ENCODE measurements at places on chromosomes 13 and 19.

DNA sequence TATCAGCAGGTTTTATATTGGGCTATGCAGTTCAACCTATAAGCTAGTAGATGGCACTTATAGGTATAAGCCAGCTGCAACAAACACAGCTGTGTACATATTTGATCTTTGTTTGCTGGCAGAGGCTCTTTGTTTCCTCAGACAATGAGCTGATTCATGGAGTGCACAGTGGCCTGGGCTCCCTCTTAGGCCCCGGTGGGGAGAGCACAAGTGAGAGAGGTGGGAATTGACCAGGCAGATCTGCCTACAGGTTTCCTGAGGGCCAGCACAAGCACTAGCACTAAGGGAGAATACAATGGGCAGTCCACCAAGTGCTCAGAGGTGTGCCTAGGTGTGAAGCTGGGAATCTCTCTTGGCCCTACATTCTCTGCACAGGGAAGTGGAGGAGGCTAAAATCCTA, 1390.7 kb downstream of the SLITRK5 start:
- no peak for DNase-seq

DNA sequence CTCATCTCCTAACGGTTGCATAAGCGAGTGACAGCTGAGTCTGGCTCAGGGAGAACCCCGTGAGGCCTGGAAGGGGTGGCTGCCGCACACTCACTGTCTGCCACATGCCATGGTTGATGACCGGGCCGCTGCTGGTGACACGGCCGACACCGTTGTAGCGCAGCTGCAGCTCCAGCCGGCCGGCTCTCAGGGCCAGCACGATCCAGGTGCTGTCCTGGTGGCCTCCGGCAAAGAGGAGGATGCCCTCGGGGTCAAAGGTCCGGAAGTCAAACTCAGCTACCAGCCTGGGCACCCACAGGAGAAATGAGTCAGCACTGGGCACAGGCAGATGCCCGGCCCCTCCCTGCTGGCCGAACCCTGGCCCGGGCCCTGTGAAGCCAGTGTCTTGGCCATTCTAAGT, 31.7 kb downstream of the GAS6 start:
- no peak for DNase-seq

DNA sequence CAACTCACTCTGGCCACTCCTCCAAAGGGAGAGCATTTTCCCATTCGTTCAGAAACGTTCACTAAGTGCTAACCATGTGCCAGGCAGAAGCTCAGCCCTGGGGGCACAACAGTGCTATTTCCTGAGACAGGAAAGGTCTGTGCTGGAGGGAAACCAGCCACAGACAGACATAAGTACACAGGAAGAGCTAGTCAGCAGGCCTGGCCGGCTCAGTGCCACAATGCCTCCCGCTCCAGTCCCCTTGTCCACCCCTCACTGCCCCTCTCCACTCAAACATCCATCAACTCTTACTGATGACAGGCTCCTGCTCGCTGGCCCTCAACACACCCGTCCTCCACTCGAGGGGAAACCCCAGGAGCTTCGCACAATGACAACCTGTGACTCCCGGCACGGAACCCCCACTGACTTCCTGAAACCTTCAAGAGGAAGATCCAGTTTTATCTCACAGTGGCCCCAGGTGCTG, 11.3 kb upstream of the PLA2G4C start:
- DNase-seq = no peak

- no peak for DNase-seq
Observed at GRCh38 chr19:30254789-30255188, 117.4 kb upstream of the ZNF536 start.

GRCh38 chr19:41844601-41845000, at the start of gene LYPD4:
LYPD4 (minus strand) TSS chr19:41844683; CDS start chr19:41839285, 5,398 bp downstream.
- no peak for DNase-seq

DNA sequence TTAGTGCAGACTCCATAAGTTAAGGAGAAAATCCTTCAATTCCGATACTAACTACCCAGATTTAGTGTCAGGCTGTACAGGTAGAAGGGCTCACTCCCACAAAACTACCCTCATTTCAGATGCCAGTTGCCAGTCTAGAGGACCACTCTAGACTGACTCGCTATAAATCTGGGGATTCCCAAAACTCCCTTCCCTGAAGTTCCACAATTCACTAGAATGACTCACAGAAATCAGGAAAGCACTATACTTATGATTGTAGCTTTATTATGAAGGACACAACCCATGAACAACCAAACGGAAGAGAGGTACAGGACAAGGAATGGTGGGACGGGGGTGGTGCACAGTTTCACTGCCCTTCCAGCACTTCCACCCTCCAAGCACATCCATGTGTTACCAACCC, 321.2 kb downstream of the DIAPH3 start:
- no peak for DNase-seq

DNA sequence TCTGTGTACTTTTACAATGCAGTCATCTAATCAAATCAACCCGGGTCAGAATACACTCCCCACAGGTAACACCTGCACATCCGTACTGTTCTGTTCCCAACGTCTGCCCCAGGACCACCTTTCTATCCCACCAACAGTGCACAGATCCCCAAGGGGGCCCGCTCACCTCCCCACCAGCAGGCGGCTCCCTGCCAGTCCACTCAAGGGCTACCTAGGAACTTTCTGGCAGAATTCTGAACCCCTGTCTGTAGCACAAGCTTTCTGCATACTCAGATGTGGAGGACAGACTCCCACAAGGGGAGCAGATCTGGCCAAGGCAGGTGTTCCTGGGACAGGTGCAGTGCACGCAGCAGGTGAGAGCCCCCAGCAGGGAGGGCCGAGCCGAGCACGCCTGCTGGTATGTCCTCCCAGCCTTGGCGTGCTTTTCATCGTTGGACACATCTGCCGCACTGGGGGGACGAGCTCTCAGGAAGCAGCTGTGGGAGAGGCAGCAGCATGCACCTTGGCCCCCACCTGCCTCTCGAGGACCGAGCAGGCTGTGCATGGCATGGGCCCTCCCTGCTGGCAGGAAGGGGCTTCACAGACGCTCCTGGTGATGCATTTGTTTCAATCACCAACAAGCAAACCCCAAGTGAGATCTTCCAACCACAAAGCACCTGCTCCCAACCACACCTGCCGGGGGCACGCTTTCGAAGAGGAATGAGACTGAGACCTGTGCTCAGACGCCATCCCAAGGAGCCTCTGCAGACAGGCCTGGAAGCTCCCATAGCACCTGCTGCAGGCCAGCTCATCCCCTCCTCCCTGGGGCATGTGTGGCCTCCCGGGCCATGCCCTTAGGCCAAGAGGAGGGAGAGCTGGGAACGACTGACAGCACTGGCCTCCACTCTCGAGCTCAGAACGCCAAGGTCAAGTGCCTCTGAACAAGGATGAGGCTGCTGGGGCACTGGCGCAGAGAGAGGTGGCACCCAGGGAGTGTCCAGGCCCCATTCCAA, 35.9 kb downstream of the RAB20 start:
- DNase-seq = no peak

DNA sequence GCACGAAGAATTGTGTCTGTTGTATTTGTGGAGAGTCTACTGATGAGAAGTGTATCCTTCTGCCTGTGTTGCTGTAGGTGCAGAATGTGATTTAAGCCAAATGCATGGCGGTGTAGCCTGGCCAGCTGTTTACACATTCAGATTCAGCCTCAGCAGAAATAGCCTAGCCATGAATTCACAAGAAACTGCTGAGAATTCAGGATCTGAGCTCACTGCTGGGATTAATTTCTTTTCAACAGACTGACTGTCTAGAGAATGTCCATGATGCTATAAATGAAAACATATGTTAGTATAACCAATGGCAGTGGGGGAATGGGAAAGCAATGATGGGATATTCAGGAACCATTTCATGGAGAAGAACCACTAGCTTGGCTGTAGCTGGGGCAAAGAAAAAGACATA, 77.4 kb upstream of the RNF113B start:
- peak; percentile 95 for DNase-seq

- DNase-seq = no peak
Observed at GRCh38 chr19:10001899-10002298, 8.4 kb downstream of the COL5A3 start.

DNA sequence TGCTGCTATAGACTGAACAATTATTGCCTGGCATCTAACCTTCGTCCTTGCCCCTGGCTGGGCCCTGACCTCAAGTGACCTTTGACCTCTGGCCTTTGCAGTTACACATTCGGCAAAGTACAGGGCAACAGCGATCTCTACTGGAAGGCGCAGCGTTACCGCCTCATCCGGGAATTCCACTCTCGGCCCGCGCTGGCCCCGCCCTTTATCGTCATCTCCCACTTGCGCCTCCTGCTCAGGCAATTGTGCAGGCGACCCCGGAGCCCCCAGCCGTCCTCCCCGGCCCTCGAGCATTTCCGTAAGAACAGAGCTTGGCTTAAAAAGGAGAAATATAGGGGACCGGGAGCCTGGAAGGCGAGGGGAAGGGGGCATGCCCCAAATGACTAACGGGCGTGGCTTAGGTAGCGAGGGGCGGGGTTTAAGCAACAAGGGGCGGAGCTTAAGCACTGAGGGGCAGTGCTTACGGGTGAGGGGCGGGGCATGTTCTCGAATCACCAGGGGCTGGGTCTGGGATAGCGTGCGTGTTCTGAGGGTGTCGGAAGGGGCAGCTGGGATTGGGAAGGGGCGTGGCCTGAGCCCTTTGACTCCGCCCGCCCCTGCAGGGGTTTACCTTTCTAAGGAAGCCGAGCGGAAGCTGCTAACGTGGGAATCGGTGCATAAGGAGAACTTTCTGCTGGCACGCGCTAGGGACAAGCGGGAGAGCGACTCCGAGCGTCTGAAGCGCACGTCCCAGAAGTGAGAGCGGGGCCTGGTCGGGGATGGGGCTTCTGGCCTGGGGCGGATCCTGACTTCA, 52.7 kb downstream of the TRPM4 start:
- peak; percentile 49 for DNase-seq

- DNase-seq = no peak
Observed at GRCh38 chr19:58511353-58512208, at the start of gene SLC27A5. SLC27A5 (minus strand) TSS chr19:58511992; CDS start chr19:58511955, 37 bp downstream.

DNA sequence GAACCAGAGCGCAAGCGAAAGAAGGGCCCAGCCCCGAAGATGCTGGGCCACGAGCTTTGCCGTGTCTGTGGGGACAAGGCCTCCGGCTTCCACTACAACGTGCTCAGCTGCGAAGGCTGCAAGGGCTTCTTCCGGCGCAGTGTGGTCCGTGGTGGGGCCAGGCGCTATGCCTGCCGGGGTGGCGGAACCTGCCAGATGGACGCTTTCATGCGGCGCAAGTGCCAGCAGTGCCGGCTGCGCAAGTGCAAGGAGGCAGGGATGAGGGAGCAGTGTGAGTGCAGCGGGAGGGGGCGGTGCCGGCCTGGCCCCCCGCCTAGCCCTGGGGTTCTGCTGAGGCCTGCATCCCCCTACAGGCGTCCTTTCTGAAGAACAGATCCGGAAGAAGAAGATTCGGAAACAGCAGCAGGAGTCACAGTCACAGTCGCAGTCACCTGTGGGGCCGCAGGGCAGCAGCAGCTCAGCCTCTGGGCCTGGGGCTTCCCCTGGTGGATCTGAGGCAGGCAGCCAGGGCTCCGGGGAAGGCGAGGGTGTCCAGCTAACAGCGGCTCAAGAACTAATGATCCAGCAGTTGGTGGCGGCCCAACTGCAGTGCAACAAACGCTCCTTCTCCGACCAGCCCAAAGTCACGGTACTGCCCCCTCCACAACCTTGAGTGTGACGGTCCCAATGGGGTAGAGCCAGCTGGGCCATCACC, 2.1 kb downstream of the NR1H2 start:
- no peak for DNase-seq

- no peak for DNase-seq
Observed at GRCh38 chr13:27663947-27664346, 42.3 kb downstream of the POLR1D start.

DNA sequence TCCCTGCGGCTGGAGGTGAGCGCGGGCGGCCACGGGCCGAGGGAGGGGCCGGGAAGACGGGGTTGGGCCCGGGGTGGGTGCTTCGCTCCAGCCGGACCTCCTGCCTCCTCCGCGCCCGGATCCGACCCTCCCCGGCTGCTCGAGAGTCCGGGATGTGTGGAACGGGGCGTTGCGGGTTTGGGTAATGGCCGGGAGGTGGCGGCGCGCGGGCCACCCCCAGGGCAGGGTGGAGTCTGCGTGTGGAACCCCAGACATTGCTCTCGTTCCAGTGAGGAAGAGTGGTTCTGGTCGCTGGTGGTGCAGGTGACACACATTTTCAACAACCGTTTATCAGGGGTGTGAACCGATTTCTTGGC, 38.8 kb downstream of the ARHGEF7 start:
- DNase-seq = peak; percentile 32

GRCh38 chr19:4991996-4992698, 23.2 kb downstream of the KDM4B start:
- no peak for DNase-seq

DNA sequence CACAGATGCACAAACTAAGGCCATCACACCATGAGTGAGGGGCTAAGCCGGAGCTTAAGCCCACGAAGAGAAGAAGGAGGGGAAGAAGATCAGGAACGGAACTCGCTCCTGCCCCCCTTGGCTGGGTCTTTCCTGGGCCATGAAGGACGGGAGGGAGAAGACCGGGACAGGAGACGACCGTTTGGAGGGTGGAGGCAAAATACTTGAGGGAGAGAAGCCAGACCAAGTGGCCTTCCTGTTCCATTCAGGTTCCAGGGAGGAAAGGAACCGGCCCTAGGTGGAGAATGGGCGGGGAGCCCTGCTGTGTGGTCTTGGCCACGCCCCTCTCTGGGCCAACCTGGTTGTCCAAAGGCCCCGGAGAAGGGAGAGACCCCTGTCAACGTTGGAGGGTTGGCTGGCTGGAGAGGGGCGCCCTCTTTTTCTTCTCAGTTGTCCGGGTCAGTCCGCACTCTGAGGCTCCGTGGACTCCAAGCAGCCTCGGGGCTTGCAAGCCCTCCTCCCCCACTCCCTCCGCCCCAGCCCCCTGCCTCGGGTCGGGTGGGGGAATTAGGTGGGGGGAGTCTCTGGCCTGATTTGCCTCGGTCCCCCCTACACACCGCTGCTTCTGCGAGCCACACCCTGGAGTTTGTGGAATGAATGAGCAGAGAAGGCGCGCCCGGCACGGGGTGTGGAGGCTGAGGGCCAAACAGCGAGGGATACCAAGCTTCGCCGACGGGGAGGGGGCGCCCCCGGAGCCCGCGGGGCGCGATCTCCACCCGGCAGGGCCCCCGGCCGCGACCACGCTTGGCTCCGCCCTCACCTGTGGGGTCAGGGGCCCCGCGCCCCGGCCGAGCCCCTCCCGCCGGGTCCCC, 757 bp downstream of the FBN3 start:
- no peak for DNase-seq

DNA sequence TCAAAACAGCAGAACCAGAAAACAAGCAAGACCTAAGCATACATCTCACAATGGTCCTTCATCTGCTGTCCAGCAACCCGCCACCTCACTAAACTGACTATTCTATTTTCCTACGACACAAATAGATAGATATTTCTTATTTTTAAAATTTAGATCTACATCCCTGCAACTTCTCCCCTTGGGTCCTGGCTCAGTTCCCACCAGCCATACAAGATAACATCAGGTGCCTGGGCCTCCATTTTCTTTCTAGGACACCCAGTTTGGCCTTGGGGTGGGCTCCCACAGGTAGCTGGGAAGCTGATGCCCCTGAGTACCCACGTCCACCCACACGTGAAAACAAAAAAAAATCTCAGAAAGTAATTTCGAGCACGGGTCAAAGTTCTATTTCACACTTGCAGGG, 47.6 kb downstream of the TGDS start:
- DNase-seq = peak; percentile 9

- no peak for DNase-seq
Observed at GRCh38 chr13:46830405-46831005, 33.5 kb upstream of the ESD start.

GRCh38 chr13:23945612-23946011, 48.3 kb upstream of the C1QTNF9B start:
- no peak for DNase-seq

All from fibroblast of upper back skin (primary cell).